ENCODE measurements at places on chromosomes 11 and 22. TPM values are rescaled to one million over a fixed set of nuclear protein-coding genes. Genes with fewer than 3 reads are reported as not detected.

- H3K4me1 ChIP-seq: peaks cover 4% of the 10 kb centered on the region
- no peaks in the 10 kb centered on the region for H3K36me3 ChIP-seq
- peaks cover 1% of the 10 kb centered on the region for H3K27me3 ChIP-seq
- DNase-seq: no peak
- H3K4me3 ChIP-seq: no peak overlapping the region
Observed at GRCh38 chr22:20022978-20023613, 2.2 kb downstream of the TANGO2 start.

Gene APLNR
- total RNA-seq: 93.8 TPM

Gene OR52E8
- not detected for total RNA-seq

GRCh38 chr22:40957601-40958000, 6.4 kb downstream of the RBX1 start:
- DNase-seq: no peak
- H3K4me1 ChIP-seq: peaks cover 2% of the 10 kb centered on the region
- peaks cover 19% of the 10 kb centered on the region for H3K36me3 ChIP-seq

GRCh38 chr11:35990170-35990569, 46.3 kb downstream of the LDLRAD3 start:
- no peaks in the 10 kb centered on the region for H3K27me3 ChIP-seq
- no peak overlapping the region for H3K4me3 ChIP-seq
- no peaks in the 10 kb centered on the region for H3K4me1 ChIP-seq
- H3K27ac ChIP-seq: no peak overlapping the region

GRCh38 chr11:21480240-21480639, 712.6 kb upstream of the ANO5 start:
- no peak overlapping the region for H3K4me3 ChIP-seq
- no peaks in the 10 kb centered on the region for H3K36me3 ChIP-seq
- no peak overlapping the region for H3K27ac ChIP-seq
- no peaks in the 10 kb centered on the region for H3K27me3 ChIP-seq
- no peaks in the 10 kb centered on the region for H3K4me1 ChIP-seq

Gene OR8H3
- total RNA-seq: not detected

DNA sequence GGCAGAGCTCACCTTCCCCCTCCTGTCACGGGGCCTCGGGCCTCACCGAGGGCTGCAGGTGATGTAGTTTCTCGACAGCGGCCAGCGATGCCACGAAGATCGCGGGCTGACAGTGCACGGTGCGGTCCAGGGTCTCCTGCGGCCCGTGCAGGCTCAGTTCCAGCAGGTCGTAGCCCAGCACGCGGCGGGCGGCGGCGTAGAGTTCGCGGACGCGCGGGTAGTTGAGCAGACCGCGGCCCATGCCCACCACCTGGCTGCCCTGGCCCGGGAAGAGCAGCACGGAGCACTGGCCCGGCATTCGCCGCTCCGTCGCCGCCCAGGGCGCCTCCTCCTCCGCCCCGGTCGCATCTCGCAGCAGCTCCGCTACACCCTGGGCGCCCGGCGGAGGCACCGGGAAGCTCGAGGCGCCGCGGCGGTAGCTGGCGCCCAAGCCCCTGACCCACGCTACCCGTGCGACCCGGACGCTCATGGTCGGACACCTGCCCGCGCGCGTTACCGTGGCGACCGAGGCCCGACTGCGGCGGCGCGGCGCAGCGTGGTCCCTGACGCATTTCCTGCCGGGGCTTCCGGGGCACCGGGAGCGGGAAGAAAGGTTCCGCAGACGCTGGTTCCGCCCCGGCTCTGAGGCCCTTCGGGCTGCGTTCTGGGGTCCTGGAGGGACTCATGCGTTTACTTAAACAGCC, at the start of gene MCAT:
Gene MCAT (minus strand): TSS at position 519 of the 683 bp plus-strand sequence. CDS start 50 bp downstream, at position 469.
- peak; percentile 87 for DNase-seq
- peaks cover 6% of the 10 kb centered on the region for H3K4me1 ChIP-seq
- peaks cover 9% of the 10 kb centered on the region for H3K36me3 ChIP-seq
- H3K27ac ChIP-seq: peak within 1 kb of the TSS; percentile 60
